GM18507 (cell line): ENCODE measurements at places on chromosomes 4 and X.

DNA sequence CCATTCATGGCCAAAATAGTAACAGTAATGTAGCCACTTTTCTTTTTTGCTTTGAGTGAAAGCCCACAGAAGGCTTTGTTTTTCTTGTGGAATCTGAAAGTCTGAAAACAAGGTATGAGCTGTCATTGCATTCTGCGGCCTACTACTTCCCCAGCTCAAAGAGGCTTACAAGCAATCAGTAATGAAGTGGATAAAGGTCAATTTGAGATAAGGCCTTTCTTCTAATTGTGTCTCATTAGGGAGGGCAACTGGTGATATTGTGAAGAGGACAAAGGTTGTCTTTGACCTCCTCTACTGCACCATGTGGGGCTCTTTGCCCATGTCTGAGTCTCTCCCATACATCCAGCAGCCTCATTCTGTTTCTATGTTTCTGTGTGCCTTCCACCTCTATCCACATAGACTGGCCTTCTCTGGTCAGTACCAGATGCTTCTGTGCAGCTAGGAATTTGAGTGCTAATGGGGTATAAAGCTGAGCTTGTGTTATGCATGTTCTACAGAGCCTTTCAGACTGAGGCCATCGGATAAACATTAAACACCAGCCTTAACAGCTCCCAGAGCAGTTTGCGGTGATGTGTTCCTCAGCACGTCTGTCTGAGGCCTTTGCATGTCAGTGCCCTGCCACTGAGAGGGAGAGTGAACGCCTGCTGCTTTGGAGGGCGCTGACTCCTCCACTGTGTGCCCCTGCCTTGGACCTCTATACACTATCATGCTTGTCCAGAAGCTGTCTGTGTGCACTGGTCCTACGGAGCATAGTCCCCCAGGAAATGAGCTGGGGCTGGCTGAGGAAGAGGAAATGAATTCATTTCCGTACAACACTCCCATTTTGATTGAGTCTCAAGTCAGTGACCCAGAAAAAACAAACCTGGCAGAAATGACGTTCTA is 80.2 kb downstream of the SH2D1A start:
- no peak for DNase-seq

DNA sequence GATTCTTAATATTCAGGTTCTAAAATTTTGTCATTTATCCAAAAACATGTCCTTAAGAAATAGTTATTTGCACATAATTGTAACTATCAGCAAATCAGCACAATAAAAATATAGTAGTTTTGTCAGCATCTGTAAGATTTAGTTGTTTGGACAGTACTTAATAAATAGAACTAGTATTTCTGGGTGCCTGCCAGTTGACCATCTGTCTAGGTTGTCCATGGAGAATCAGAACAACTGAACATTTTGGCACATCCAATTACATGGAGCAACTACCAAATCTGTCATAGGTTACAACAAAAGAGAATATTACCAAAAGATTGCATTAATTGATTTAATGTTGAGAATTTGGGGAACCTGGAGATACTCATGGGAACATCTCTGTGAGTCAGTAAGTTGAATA is 305.5 kb upstream of the TACR3 start:
- DNase-seq = no peak

DNA sequence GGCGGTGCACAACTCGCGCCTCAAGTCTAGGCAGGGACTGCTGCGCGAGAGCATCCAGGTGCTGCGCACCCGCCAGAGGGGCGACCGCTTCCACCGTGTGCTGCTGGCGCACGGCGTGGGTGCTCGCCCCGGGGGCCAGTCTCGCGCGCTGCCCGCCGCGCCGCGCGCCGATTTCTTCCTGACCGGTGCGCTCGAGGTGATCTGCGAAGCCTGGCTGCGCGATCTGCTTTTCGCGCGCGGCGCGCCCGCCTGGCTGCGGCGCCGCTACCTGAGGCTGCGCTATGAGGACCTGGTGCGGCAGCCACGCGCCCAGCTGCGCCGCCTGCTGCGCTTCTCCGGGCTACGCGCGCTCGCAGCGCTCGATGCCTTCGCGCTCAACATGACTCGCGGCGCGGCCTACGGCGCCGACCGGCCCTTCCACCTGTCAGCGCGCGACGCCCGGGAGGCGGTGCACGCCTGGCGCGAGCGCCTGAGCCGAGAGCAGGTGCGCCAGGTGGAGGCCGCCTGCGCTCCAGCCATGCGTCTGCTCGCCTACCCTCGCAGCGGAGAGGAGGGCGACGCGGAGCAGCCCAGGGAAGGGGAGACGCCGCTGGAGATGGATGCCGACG is 1.3 kb downstream of the CHST7 start:
- DNase-seq = no peak

DNA sequence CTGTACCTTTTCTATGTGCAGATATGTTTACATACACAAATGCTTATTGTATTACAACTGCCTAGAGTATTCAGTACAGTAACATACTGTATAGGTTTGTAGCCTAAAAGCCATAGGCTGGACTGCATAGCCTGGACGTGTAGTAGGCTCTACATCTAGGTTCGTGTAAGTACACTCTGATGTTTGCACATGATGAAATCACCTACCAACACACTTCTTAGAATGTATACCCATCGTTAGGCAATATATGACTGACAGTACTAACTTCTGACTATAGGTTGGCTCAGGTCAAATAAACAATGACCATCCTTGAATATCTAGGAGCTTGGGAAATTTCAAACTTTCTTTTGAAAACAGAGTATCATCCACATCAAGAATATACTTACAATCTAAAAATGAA is 139.0 kb downstream of the CORIN start:
- DNase-seq = no peak

DNA sequence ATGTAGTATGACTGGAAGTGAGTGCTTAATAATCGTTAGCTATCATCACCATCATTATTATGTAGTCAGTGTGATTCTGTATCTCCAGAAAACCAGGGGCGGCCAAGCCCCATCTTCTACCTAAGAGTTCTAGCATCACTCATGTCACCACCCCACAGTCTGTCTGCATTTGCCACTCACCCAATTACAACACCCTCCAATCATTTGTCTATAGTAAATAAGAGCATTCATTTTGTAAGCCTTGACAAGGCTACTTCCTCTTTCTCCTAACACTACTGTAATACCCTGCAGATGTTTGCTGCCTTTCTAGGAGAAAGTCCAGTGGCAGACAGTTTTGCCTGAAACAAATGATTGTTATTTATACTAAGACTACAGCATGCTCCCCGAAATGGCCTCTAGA is 15.8 kb upstream of the IL21 start:
- no peak for DNase-seq

DNA sequence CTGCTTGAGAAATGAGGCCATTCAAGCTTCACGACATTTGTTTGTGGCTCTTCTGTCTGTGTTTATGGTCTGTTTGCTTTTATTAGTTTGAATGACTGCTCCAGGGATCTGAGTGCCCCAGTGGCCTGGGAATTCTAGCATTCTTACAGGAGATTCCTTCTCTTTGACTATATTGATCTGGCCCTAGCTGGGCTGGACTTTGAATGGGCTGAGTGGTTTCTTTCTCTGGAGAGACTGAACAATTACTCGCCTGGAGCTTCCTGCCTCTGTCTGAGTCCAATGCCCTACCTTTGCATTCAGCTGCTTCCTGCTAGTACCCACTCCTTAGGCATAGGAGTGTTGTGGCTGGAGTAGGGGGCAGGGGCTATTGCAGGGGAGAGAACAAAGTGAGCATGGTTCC is 51.2 kb upstream of the EDA start:
- no peak for DNase-seq

DNA sequence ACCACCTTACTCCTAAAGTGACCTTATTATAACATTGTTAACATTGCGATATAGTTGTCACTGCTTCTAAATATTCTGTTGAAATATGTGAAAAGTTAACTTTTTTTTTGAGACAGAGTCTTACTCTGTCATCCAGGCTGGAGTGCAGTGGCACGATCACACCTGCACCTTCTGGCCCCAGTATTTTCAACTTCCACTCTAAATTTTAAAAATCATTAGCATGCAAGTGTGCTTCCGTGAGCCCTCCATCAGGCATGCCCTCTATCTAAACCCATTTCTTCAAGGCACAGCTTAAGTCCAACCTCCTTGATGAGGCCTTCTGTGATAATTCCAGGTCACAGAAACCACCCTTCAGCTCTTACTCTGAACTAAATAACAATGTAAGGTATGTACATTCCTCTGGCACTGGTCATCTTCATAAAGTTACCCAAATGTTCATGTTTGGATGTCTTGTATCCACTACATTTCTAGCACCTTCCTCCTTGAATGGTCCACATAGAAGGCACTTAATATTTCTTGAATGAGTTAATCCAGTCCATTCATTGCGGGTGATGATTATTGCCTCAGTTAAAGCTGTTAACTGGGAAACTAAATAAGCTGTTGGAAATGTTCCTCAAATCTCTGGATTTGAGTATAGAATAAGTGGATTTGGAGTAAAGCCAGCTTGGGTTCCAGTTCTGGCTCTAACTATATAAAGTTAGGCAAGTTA is 38.6 kb upstream of the TMEM131L start:
- DNase-seq = no peak

- DNase-seq = peak; percentile 38
Observed at GRCh38 chr4:102344520-102344953, 745 bp downstream of the SLC39A8 start.

DNA sequence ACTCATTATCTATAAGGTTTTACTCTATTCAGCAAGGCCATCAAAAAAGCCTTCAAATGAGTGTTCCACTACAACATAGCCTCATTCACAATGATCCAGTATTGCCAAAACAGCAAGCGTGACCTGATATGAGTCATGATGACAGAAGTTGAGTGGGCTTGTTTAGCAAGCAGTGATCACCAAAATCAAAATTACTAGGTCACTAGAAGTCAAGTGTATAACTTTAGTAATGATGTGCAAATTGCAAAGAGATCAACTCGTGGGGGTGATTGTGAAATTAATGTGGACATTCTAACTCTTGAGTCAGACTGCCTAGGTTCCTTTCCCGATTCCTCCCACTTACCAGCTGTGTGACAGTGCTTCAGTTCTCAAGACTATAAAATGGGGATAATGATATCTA is 124.5 kb downstream of the CHM start:
- DNase-seq = no peak

- no peak for DNase-seq
Observed at GRCh38 chr4:48403358-48403757, 62.0 kb downstream of the SLAIN2 start.

DNA sequence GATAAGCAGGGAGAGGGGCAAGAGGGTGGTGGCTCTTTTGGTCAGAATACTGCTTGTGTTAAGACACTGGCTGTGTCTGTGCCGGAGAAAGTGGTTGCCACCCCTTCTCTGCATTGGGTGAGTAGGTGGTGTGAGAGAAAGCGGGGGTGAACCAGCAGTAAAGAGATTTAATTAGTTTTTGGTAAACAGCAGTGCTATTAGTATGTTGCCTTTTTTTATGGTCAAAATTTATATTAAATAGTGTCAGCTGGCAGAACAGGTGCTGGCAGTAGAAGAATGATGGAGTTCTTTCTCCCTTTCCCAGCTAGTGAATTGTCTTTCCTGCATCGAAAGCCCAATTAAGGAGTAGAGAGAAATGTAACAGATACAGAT is 181.6 kb downstream of the LARP7 start:
- no peak for DNase-seq

DNA sequence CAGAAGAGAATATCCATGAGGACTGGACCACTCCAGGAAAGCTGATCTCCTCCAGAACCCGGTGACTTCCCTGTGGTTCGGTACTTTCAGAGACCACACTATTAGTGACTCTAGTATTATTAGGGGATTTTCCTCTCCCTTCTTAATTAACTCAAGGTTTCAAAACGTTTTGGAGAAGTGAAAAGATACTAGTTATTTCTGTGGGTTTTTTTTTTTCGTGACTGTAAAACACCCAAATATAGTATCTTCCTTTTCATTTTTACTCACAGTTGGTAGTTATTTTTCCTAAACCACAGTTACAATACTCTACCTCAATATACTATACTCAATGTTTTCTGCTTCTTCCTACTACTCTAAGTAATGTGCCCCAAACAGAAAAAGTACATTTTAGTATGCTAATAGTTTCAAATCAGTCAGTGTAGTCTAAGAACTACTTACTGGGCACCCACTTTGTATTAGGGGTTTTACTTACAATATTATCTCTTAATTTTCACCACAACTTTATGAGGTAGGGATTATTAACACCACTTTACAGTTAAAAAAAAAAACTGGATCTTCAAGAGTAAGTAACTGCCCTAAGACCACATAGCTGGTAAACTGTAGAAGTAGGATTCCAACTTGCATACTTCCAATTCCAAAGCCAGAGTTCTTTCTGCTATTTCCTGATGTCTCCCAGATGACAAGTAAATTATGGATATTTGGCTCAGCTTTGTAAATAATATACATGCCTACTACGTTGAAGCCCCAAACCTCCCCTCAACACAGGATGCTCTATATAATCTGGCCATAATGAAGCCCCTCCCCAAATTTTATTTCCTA is 45.0 kb downstream of the SLC9A7 start:
- DNase-seq = no peak

GRCh38 chr4:84319124-84319523 is 180.0 kb downstream of the NKX6-1 start:
- no peak for DNase-seq

GRCh38 chr4:55819634-55820033 is at the start of gene EXOC1L:
TSS of gene EXOC1L (plus strand) at chr4:55819790. CDS start at chr4:55820027, 237 bp downstream.
- no peak for DNase-seq

- DNase-seq = no peak
Observed at GRCh38 chrX:72130156-72130761, 1.5 kb downstream of the RTL5 start.

DNA sequence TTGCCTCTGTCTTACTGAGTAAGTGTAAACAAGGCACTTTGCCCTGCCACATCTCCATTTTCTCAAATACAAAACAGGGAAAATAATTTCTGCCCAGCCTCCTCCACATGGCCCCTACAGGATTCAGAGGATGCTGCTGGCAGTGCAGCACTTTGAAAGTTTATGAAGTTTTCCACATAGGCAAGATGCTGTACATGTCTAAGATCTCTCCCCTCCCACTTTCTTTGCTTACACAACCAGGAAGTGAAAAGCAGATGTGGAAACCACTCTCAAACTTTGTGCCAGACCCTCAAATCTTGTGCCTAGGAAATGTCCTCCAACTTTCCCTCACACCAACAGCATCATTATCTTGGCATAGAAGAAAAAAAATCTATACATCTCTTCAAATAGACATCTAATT is 257.0 kb upstream of the LDB2 start:
- no peak for DNase-seq

GRCh38 chr4:11799196-11799595 is 370.5 kb upstream of the HS3ST1 start:
- DNase-seq = no peak
